Activated CD4-positive, alpha-beta T cell treated with anti-CD3 and anti-CD28 coated beads, Interleukin-2, amount 50 U/mL, for 16 hours (primary cell): ENCODE measurements at places on chromosomes 6 and 20.

DNA sequence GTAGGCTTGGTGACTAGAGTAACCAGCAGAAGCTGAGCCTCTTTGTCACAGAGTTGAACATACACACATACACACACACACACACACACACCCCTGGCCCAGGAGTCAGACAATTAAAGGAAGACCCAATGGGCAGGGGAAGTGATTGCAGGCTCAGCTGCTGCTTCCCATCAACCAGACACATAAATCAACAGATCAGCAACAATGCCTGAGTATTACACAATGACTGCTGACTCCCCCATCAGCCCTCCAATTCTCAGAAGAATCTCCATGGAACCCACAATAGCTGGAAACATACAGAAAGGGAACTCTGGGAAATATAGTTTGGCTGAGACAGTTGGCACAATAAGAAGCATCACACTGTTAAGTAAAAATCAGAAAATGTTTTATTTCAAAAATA, 270.4 kb upstream of the PLCB4 start:
- no peak for DNase-seq

GRCh38 chr6:42507901-42508300, 55.9 kb upstream of the UBR2 start:
- no peak for DNase-seq

DNA sequence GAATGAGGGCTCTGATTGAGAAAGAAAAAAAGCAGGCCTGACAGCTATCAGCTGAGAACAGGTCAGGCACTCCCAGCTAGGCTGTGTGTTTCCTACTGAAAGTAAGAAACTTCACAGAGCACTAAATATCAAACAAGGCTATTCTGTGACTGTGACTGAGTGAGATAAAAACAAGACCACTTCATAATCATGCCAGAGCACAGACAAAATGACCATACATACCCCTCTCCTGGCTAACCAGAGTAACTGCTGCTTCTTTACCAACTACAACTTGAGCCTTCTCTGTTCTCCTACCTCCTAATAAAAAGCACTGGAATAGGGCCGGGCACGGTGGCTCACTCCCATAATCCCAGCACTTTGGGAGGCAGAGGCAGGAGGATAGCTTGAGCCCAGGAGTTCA, 6.8 kb upstream of the BTN1A1 start:
- DNase-seq: no peak

- no peak for DNase-seq
Measured at GRCh38 chr20:51418137-51418529, 124.4 kb downstream of the NFATC2 start.

- DNase-seq: no peak
Measured at GRCh38 chr20:50308513-50309279, 118.1 kb downstream of the CEBPB start.

DNA sequence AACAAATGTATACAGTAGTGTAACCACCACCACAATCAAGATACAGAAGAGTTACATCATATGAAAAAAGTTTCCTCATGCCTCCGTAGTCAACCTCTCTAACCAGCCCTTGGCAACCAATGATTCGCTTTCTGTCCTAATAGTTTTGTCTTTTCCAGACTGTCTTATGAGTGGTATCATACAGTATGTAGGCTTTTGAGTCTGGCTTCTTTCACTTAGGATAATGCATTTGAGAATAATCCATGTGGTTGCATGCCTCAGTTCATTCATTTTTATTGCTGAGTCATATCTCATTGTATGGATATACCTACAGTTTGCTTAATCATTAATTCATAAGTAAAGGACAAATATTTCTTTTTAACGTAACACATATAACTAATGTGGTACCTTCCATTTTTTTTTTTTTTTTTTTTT, 86.4 kb upstream of the RIPOR2 start:
- no peak for DNase-seq

DNA sequence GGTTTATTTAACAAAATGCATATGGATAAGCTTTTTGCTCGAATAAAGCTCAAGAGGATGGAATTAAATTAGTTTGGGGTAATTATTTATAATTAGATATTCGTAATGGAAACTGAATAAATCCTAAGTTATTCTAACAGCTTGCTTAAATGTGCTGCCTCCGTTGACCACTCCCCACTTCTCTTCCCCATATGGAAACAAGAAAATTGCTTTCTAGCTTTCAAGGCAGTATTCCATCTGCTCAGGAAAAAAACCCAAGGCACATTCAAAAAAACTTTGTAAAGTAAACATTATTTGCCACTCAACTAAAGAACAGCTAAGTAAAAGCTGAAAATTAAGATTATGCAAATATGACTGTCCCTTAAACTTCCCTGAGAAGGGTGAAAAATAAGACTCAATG, 369.2 kb downstream of the HAO1 start:
- DNase-seq: no peak
